ENCODE measurements at places on chromosomes 7 and 10.

DNA sequence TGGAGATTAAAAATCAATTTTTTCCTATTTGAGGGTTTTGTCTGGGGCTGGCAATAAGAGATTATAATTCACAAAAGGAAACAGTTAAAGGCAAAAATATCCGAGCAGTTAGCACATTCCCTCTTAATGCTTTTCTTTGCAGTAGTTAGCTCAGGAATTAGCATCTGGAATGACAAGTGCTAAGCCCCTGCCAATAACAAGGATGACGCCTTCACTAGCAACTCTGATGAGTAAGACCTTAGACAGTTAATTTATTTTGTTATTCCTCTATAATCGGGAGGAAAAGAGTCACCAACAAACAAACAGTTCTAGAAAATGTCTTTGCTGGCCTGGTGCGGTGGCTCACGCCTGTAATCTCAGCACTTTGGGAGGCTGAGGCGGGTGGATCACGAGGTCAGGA lies 151.3 kb downstream of the TRIL start:
- no peak for DNase-seq

- DNase-seq = no peak
Observed at GRCh38 chr10:59366290-59366689, 3.9 kb upstream of the FAM13C start.

GRCh38 chr7:17371671-17372524 lies 73.4 kb downstream of the AHR start:
- DNase-seq = no peak

- no peak for DNase-seq
Observed at GRCh38 chr7:44114586-44115310, 8.6 kb downstream of the POLD2 start.

DNA sequence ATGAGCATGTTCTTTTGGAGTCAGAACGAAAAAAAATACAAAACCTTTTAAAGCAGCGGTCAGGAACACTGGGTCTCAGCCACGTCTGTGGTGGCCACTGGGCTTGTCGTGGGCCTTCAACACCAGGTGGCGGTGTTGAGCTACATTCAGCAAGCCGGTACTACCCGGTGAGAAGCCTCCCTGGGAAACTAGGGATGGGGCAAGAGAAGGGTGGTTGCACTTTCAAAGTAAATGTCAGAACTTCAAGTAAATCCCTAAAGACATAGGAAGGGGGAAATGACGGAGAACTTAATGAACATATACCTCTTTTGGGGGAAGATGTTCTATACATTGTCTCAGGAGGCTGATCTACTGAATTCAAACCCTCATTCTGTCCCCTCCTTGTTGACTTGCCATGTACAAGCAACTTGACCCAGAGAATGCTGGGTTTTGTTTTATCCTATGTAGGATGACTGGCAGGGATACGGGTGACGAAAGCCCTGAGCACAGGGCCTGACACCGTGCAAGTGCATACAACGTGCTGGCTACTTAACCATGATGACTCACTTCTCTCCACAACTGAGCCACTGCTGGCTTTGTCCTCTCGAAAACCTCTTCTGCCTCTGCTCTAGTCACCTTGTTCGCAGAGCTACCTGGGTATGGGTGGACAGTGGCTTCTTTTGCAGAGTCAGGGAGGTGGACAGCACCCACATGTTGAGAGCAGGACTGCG lies 49.0 kb upstream of the BAMBI start:
- DNase-seq = peak; percentile 85

GRCh38 chr10:49398000-49398861 lies 2.3 kb upstream of the DRGX start:
- DNase-seq = peak; percentile 88

DNA sequence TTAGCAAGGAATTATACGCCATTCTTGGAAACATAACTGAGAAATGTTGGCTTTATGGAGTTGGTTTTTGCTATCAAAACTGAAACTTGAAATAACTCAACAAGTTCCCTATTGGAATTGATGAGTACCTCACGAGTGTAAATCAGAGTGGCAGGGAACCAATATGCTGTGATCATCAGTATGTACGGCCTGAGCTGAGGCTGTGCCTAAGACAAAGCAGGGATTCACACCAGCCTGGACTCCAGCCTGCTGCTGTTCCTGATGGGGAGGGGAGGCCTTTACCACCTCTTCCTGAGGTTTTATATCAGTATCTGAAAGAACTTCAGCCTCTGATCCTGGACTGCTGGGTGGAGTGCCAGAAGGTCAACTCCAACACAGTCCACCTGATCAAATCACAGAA lies 52.7 kb downstream of the CRTAC1 start:
- no peak for DNase-seq

GRCh38 chr10:62511238-62511637 lies 137.1 kb downstream of the ZNF365 start:
- no peak for DNase-seq

DNA sequence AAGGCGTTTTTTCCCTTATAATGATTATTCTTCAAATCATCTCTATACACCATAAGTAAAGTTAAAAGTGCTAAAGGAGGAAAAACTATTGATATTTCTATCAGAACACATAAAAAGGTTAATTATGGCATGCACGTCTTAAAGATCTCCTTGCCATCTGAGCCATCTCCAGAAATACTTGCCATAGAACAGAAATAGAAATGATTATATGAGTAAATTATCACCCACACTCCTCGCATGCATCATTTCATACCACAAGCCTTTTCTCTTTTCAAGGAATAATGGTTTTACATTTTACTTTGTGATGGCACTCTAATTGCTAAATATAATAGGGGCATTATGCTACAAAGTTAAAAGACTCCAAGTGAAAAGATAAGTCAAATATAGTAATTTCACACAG lies 55.7 kb upstream of the GLCCI1 start:
- DNase-seq = no peak

GRCh38 chr7:24075426-24075810 lies 208.6 kb upstream of the NPY start:
- DNase-seq = no peak

DNA sequence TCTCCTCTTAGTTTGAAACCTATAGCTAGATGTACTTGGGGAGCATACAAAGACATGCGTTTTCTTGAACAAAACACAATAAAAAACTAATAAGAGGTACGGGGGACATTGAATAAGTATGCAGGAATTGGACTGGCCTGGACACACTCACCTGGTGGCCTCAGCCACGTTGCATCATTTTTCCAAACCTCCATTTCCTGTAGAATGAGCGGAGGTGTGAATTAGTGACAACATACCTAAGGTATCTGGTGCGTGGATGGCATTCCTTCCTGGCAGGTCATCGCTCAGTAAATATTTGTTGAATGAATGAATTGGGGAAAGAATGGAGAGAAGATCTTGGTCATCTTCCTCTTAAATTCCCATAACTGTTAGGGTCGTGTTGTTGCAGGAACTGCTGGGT lies 103.2 kb upstream of the CTBP2 start:
- DNase-seq = no peak

DNA sequence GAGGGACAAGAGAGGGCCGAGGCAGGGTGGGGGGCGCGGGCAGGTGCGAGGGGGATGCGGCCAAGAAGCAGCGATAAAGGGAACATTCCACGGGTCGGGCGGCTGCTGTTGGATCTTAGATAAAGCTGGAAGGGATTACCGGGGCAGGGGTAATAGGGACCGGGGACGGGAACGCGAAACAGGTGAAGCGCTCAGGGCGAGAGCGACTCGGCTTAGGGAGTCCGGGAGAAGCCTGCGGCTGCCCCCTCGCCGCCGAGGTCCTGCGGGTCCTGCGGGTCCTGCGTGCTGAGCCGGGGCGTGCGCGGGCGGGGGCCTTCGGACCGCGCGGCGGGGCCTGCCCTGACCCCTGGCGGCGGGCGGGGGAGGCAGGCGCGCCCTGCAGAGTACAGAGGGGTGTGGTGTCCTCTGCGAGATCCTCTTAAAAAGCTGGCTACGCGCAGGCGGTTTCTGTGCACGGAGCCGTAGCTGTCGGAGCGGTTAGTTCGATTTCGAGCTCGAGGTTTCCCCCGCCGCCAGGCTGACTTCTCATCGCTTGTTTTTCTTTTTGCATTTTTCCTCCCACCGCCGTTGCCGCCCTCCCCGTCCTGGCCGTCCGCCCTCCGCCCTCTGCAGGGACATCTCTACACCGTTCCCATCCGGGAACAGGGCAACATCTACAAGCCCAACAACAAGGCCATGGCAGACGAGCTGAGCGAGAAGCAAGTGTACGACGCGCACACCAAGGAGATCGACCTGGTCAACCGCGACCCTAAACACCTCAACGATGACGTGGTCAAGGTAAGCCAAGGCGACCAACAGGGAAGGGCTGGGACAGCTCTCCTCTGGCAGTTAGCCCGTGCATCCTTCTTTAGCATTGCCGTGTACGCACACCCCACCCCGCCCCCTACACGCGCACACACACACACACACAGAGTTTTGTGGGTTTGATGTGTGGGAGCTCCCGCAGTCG lies 1.4 kb downstream of the CAV1 start:
- peak; percentile 89 for DNase-seq

GRCh38 chr7:155191901-155192478 lies 105.7 kb upstream of the INSIG1 start:
- no peak for DNase-seq

- DNase-seq = no peak
Observed at GRCh38 chr7:38839851-38840250, 69.1 kb downstream of the VPS41 start.

GRCh38 chr10:42949287-42949686 lies 127.6 kb upstream of the RET start:
- no peak for DNase-seq

GRCh38 chr7:39534599-39534998 lies 31.6 kb upstream of the YAE1 start:
- DNase-seq = no peak

DNA sequence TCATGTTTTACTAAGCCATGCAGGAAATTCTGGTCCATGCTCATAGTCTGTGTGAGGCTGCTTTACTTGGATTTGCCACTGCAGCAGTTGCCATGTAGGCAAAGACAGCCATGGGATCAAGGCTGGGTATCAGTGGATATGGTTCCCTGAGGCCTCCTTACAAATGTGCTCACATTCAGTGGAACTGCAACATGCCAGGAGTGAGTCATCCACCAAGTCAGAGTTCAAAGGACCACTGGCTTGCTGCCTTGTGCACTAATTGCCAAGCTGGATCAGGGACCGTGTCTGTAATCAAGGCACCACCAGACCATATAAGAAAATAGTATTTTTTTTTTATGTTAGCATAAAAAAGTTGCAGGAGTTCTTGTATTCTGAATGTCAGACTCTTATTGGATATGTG lies 101.0 kb downstream of the CDCA7L start:
- no peak for DNase-seq

GRCh38 chr10:4776234-4776638 lies 49.8 kb upstream of the AKR1E2 start:
- no peak for DNase-seq

DNA sequence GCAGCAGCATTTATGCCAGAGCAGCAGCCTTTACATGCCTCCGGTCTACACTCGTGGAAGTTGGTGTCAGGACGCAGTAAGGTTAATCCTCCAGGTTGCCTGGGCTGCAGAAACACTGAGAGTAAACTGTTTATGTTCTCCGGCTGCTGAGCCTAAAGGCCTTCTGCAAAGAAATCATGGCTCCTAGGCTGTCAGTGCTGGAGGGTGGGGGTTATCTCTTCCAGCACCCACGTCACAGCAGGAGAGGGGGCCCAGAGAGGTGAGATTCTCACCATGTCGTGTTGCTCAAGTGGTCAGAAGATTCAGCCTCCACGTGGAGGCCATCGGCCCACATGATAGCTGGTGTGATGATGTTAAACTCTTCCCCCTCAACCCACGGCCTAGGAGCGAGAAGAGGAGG lies 41.2 kb downstream of the COL13A1 start:
- no peak for DNase-seq

DNA sequence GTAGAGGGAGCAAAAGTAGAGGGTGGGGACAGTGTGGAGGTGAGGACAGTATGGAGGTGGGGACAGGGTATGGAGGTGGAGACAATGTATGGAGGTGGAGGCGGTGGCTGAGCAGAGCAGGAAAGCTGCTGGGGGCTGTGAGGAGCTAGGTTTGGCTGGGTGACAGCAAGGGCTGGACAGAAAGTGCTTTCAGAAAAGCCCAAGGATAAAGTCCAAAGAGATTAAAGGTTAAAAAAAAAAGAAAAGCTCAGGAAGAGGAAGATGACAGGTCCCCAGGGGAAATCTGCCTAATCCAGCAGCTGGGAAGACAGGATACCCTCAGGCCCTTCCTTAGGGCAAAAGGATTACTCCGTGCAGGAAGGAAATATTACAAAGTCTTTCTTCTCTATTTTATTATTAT lies 32.1 kb upstream of the PFKFB3 start:
- DNase-seq = no peak

DNA sequence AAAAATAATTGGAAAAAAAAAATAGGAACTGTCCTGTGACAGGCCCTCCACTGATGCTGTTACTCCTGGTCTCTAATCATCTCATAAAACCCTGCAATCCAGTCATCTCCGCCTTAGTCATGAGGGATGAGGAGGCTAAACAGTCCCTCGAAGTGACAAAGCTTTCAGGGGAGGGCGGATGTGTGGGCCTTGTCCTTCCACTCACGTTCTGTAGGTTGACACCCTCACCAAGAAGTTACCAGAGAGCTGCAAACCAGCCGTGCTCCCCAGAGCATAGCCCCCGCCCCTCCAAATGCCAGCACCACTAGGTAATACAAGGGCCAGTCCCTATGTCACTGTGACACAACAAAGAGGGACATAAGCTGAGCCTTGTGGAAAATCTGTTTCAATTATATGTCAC lies 11.9 kb downstream of the COBL start:
- no peak for DNase-seq

- DNase-seq = no peak
Observed at GRCh38 chr10:72736176-72736827, 44.4 kb downstream of the MCU start.

DNA sequence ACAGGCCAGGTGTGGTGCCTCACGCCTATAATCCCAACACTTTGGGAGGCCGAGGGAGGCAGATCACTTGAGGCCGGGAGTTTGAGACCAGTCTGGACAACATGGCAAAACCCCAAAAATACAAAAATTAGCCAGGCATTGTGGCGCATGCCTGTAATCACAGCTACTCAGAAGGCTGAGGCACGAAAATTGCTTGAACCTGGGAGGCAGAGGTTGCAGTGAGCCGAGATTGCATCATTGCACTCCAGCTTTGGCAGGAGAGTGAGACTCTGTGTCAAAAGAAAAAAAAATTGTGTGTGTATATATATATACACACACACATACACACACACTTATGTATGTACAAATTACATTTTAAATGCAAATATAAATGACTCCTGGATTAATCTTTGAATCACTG lies 76.8 kb upstream of the LRRN3 start:
- DNase-seq = no peak

All from neural progenitor cell (in vitro differentiated cells).